M059J (cell line): ENCODE measurements at places on chromosomes 6 and 20. TPM values are rescaled to one million over a fixed set of nuclear protein-coding genes. Genes with fewer than 3 reads are reported as not detected.

The BANF2 gene
- not detected in 2 replicates for total RNA-seq

The BIRC7 gene
- not detected in 2 replicates for total RNA-seq

The ARMC12 gene
- 0.22 TPM in 1 of 2 replicates, not detected in the other for total RNA-seq

The TCF21 gene
- total RNA-seq = 0.07 TPM in 1 of 2 replicates, not detected in the other

The ADTRP gene
- 1.4 TPM in 2 replicates for total RNA-seq

The FKBP1A gene
- total RNA-seq = 387 and 462 TPM in 2 replicates
